ENCODE measurements at places on chromosomes 2 and 18.

- DNase-seq = no peak
Observed at GRCh38 chr2:121663434-121663833, 14.2 kb upstream of the CLASP1 start.

DNA sequence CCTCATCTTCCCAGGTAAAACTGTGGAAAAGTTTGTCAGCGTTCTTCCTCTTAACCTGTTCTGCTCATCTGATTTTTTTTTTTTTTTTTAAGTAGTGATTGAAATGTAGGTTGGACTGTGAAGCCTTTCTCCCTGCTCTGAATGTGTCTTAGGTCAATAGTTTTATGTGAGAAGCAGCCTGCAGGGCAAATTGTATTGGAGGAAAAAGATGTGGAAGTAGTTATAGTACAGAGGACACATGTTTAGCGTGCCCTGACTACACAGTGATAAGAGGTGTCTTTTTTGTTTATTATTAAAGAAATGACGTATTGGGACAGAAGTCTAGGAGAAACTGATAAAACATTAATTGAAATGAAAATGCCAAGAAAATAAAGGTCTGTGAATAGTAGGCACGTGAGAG is 1.5 kb downstream of the MTA3 start:
- DNase-seq = no peak

DNA sequence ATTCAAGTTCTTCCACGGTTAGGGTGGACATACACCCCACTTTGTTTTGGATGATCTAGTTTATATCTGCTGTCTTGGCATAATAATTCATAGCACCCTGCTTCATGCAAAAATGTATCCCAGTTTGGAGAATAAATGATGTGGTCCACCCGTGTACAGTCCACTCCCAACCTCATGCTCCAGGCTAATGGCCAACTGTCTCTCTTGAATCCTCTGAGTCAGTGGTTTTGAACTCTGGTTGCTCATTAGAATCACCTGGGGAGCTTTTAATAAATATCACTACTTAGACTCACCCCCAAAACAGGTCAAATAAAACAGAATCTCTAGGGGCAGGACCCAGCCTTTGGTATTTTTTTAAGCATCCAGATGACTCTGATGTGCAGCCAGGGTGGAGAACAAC is 78.5 kb downstream of the SDC1 start:
- no peak for DNase-seq

- DNase-seq = no peak
Observed at GRCh38 chr2:101759162-101759561, 61.7 kb downstream of the MAP4K4 start.

GRCh38 chr18:45774065-45774521 is 50.1 kb downstream of the SLC14A1 start:
- no peak for DNase-seq

DNA sequence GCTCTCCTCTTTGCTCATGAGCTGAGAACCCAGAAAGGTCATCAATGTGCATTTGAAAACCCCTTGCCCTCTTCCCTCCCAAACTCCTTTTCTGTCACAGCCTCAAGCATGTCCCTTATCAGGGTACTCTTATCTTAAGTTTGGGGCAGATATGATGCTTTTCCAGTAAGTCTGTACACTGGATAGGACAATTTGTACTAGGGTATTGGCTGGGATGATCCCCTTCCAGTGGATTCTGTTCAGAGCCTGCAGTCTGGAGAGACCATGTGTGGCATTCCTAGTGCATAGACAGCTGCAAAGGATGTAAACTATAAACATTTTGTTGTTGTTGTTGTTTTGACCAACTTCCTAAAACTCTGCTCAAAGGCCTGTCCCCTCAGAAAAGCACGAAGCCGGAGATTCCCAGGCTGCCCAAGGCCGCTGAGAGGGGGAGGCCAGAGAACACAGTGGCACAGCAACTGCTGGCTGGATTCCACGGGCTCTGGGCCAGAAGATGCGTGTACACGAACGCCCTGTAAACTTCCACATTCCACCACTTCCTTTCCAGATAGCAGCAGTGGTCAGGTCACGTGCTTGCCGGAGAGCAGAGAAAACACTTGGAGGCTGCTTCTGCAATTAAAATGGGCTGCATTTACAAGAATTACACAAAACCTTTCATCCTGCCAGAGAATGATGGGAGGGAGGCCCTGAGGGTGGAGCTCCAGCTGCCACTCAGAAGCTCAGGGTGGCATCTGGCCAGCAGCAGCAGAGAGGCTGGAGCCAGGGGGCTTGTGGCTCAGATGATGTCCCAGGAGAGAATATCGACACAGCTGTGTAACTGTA is 42.1 kb downstream of the BMP10 start:
- peak; percentile 75 for DNase-seq

DNA sequence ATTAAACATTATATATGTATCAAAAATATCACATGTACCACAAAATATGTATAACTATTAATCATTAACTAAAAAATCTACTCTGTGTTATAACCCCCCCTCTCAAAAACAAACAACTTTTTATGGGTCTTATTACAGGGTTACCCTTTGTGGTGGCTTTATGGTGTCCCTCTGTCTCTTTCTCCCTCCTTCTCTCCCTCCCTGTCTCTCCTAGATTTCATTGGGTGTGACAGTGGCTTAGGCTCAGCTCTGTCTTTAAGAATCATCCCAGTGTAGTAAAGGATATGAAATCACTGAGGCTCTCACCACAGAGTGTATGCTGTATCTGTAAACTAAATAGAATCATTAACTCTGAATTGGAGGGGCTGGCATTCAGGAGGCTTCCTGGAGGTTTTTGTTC is 93.7 kb downstream of the TDRD15 start:
- no peak for DNase-seq

DNA sequence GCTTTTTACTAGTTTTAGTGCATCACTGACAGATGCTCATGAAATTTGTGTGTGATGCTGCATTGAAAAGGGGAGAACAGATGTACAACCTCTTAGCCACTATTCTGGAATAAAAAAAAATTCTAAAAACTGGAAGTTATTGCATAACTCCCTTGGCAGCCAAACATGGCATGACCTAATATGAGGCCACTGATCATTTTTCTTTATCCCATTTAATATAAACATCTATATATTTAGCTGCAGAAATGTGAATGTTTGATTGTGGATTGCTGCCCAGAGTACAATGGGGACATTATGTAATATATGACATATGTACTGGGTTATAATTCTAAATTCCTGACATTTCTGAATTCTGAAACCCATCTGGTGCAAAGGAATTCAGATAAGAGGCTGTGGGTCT is 86.5 kb downstream of the CDCA7 start:
- DNase-seq = no peak

- peak; percentile 90 for DNase-seq
Observed at GRCh38 chr18:62586151-62586774, 63.4 kb downstream of the ZCCHC2 start.

GRCh38 chr2:30776831-30777635 is 30.2 kb downstream of the CAPN13 start:
- peak; percentile 43 for DNase-seq

DNA sequence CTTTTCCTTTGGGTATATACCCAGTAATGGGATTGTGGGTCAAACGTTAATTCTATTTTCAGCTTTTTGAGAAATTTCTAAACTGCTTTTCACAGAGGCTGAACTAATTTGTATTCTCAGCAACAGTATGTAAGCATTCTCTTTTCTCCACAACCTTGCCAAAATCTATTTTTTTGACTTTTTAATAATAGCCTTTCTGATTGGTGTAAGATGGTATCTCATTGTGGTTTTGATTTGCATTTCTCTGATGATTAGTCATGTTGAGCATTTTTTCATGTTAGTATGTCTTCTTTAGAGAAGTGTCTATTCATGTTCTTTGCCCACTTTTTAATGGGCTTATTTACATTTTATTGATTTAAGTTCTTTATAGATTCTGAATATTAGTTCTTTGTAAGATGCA is 145.5 kb downstream of the TRABD2A start:
- no peak for DNase-seq

- DNase-seq = no peak
Observed at GRCh38 chr2:153873052-153874048, 1.6 kb downstream of the GALNT13 start.

DNA sequence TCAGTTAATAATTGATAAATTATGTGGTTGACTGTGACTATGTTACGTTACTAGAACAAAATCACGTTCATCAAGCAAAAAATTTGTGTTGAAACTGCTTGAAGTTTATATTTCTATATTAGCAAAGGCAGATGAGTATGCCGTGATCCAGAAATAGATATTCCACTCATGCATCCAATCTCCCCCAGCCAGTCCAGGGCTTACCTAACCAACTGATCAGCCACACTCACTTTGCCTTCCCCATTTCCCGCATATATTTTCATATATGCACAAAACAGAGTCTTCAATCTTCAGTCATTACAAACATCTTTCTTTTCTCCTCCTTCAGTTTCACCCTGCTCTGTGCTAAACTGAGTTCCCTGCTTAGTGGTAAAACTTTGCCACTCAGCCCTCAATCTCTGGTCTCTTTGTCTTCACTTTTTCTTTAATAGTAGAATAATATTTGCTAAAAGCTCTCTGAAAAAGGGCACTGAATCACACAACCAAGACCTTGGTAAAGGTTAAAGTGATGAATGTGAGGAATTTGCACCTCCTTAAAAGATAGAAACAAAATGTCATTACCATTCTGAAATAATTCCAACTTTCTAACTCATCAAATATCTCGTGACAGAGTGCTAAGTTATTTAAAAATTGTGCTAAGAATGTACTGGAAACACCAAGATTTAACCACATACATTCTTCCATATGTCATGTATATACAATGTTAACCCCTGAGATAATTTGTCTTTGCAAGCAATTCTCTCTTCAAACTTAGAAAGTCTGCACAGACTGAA is 893.2 kb upstream of the CRIM1 start:
- DNase-seq = no peak

DNA sequence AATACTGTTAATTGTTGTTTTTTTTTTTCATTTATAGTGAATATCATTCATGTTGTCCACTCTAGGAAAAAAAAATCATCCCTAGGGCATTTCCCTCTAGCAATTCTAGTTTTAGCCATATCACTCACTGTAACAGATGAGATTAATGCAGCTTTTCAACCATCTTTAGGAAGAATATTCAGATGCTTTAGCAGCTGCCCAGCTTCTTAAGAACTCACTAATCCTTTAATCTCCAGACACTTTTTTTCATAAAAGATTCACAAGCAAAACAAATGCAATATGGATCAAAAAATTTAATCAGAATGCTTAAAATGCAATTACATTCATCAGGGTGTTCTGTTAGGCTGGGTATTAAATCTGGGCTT is 692.6 kb downstream of the ERBB4 start:
- no peak for DNase-seq

GRCh38 chr2:43176449-43176848 is 50.0 kb downstream of the ZFP36L2 start:
- no peak for DNase-seq

Measured in activated CD8-positive, alpha-beta memory T cell treated with anti-CD3 and anti-CD28 coated beads for 24 hours (primary cell).